Stimulated activated naive CD4-positive, alpha-beta T cell treated with Interleukin-2 at 50 U/mL for 16 hours (primary cell): ENCODE measurements at places on chromosomes 12 and 14.

DNA sequence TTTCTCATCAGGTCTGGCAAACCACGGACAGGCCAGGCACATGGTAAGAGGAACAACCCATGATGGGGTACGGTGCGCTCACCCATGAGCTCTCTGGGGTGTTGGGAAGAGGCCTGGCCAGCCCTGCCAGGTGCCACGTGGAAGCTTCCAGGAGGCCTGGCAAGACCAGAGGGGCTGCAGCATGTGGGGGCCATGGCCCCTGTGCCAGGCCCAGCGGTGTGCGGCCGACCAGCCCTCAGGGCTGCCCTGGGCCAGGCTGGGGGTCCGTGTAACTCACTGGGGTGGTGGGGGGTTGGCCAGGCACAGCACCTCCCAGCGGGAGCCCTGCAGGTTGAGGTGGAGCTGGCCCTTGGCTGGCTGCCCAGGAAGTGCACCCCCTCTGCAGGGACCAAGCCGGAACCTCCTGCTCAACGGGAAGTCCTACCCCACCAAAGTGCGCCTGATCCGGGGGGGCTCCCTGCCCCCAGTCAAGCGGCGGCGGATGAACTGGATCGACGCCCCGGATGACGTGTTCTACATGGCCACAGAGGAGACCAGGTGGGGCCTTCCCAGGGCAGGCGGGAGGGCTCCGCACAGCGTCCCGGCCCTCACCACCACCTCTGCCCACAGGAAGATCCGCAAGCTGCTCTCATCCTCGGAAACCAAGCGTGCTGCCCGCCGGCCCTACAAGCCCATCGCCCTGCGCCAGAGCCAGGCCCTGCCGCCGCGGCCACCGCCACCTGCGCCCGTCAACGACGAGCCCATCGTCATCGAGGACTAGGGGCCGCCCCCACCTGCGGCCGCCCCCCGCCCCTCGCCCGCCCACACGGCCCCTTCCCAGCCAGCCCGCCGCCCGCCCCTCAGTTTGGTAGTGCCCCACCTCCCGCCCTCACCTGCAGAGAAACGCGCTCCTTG is 4.9 kb upstream of the CRIP2 start:
- DNase-seq: no peak

DNA sequence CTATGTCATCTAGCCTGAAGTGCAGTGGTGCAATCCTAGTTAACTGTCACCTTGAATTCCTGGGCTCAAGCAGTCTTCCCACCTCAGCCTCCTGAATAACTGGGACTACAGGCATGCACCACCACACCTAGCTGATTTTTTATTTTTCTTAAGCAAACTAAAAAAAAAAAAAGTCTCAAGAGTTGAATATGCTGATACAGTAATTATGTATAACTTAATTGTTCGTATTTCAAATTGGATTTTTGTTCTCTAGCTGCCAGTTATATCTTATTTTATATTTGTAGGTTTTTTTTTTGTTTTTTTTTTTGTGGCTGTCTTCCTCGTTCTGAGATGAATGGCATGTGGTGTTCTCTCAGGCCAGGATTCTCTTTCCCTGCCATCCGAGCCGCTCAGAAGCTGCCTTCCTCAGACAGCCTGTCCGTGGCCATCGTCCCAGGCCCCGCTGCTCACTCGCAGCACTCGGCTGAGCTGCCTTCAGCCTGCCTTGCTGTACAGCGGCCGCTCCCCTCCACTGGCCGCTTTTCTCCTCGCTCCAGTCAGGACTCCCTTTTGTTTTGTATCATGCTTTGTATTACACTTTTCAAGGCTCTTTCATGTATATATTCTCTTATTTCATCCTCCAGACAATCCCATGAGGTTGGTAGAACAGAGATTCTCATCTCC is 53.3 kb downstream of the WDR20 start:
- DNase-seq: no peak

- no peak for DNase-seq
These were observed 67.7 kb downstream of the RBM19 start for GRCh38 chr12:113898466-113898865.

DNA sequence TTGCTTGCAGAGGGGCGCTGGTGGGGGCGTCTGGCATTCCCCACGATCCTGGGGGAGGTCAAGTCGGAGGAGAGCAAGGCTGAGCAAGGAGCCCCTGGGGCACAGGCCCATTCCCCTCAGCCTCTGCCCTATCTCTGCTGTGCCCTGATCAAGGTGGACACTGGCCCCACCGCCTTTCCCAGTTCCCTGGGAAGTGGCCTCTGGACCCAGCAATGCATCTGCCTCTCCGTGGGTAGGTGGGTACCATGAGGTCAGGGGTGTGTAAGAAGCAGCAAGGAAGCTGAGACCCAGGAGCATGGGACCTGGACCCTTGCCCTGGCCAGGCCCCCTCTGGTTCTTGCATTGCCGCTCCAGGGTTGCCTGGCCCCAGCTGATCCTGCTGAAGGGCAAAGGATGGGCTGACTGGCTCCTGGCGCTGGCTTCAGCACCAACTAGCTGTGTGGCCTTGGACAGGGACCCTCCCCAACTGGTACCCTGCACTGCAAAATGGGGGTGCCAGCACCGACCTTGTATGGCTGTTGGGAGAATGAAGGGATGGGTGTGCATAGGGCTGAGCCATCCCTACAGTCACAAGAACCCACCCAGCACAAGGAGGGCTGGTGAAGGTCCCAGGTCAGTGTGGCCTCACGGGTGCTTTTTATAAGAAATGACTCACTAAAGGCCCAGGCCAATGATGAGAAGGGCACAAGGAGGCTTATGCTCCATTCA is 19.6 kb downstream of the SLC25A29 start:
- DNase-seq: no peak

GRCh38 chr14:28756884-28757570 is 9.6 kb upstream of the FOXG1 start:
- no peak for DNase-seq
